Activated CD4-positive, alpha-beta T cell treated with anti-CD3 and anti-CD28 coated beads, Interleukin-2, amount 50 U/mL, for 48 hours (primary cell): ENCODE measurements at places on chromosomes 11 and 22.
A peak's percentile ranks its signal among the peaks of the same experiment; 100 is the strongest.

DNA sequence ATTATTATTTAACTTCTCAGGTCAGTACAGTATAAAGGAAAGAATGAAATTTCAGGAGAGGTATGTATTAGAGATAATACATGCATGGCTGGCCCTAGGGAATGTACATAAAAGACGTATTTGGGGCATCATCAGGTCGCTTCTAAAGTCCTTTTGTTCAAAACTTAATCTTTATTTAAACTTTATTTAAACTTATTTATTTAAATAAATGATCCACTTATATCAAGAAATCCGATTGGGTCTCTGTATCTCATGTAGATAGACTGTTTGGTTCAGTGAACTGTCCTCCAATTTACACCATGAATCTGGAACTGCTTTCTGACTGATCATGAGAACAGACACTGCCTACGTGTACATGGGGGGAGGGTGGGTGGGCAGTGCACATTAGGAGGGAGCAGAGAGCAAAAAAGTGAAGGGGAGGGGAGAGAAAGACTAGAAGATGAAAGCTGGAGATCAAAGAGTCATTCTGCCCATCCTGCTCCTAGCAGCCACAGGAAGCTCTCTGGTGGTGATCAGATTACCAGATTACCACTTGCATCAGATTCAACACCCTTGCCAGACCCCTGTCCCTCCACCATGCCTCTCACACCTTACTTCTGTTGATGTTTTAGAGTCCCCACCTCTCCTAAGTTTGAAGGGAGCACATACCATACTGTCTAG is 92.1 kb upstream of the MTMR2 start:
- peak; percentile 26 for DNase-seq

- no peak for DNase-seq
Measured at GRCh38 chr11:25758145-25758661, 573.7 kb upstream of the ANO3 start.

- peak; percentile 23 for DNase-seq
Measured at GRCh38 chr22:23070418-23071229, at the start of gene GNAZ. GNAZ (plus strand) TSS chr22:23070519; CDS start chr22:23095696, 25,177 bp downstream.

DNA sequence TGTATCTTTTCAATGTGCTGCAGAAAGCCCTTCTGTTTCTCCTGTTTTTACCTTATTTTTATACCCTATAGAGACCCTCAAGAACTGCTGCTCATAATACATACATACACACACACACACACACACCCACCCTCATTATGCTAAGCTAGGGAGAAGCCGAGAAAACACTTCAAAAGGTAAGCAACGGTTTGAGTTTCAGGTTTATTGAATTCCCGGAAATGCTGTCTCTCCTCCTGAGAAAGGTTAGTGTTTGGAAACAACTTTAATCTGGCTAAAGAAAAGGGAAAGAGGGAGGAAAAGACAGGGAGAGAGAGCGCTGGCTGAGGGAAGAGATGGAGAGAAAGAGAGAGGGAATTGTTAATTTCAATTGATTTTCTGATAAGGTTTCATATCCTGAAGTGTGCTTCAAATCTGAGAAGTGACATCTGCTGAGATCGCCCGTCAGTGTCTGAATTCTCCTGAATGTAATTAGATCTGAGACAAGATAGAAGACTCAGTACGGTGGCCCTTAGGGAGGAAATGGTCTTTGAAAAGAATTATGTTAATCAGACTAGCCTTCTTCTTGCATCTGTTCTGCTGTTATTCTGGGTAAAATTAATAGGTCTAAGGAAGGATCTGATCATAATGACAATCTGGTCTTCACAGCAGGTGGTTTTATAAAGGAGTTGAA is 169.1 kb downstream of the NXPE2 start:
- no peak for DNase-seq

GRCh38 chr11:102798012-102798746 is at the start of gene MMP1:
MMP1 (minus strand) TSS chr11:102798160; CDS start chr11:102798092, 68 bp downstream.
- no peak for DNase-seq
